ENCODE measurements at places on chromosomes 6 and 20.
A peak's percentile ranks its signal among the peaks of the same experiment; 100 is the strongest.

DNA sequence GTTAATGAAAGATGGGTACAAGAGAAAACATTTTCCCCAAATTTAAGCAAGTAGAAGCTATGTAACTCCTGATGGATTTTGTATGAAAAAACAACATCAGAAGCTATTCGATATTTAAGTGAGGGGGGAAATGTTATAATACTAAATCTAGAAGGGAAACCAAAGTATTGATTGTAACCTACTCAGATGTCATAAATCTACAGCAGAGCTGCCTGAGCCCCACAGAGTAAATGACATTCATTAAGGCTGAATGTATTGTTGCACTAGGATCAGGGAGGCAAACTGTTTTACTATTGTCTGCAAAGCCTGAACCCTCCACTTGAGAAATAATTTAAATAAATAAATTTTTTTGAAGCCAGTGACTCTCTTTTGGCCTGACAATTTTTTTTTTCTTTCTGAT, 19.3 kb downstream of the ANKRD6 start:
- no peak overlapping the region for H3K4me3 ChIP-seq
- no peaks in the 10 kb centered on the region for H3K36me3 ChIP-seq
- H3K27ac ChIP-seq: no peak overlapping the region
- no peaks in the 10 kb centered on the region for H3K4me1 ChIP-seq
- no peaks in the 10 kb centered on the region for H3K27me3 ChIP-seq

DNA sequence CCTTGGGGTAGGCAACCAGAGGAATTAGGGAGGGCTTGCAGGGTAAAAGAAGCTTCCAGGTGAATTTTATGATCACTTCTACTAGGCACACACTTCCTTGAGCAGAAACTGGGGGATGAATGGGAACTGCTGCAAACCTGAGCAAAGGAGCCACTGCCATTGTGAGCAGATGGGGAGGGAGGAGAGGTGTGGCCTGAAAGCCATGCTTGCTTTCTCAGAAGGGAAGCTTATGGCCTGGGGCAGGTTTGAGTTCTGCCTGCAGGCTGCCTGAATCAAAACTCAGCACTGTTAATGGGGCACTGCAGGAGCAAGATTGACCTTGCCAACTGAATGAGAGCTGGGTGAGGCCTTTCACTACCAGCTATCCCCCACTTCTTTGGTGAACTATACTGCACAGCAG, 328.1 kb downstream of the NKAIN2 start:
- no peaks in the 10 kb centered on the region for H3K36me3 ChIP-seq
- no peak overlapping the region for H3K27ac ChIP-seq
- DNase-seq: no peak
- no peaks in the 10 kb centered on the region for H3K4me1 ChIP-seq
- no peaks in the 10 kb centered on the region for H3K27me3 ChIP-seq
- H3K4me3 ChIP-seq: no peak overlapping the region

- no peak overlapping the region for H3K27ac ChIP-seq
- no peaks in the 10 kb centered on the region for H3K4me1 ChIP-seq
- no peaks in the 10 kb centered on the region for H3K27me3 ChIP-seq
These were observed 18.9 kb downstream of the NEDD9 start for GRCh38 chr6:11213422-11214021.

DNA sequence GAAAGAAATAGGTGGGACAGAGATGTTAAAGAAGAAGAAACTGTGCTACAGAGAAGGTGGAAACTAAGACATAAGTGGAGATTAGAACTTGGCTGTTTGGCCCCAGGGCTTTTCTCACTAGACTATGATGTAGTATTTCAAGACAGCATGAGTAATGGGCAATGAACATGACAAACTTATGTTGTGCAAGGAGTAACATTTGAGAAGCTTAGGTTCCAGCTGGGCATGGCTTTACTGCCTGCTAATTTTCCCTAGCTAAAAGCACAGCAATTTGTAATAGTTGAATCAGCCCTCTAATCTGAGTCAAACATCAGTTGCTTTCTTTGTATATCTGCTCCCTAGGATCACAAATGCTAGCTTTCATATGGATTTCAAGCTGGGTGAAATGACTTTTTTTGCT, 294.3 kb upstream of the BMP2 start:
- no peak overlapping the region for H3K4me3 ChIP-seq
- no peak overlapping the region for H3K27ac ChIP-seq
- DNase-seq: no peak
- H3K36me3 ChIP-seq: no peaks in the 10 kb centered on the region
- no peaks in the 10 kb centered on the region for H3K27me3 ChIP-seq
- no peaks in the 10 kb centered on the region for H3K4me1 ChIP-seq

- no peaks in the 10 kb centered on the region for H3K36me3 ChIP-seq
- H3K27me3 ChIP-seq: no peaks in the 10 kb centered on the region
- no peak overlapping the region for H3K27ac ChIP-seq
- H3K4me3 ChIP-seq: no peak overlapping the region
These were observed 574.3 kb downstream of the COL12A1 start for GRCh38 chr6:74631564-74631963.

- H3K36me3 ChIP-seq: no peaks in the 10 kb centered on the region
- DNase-seq: no peak
- no peak overlapping the region for H3K27ac ChIP-seq
- no peak overlapping the region for H3K4me3 ChIP-seq
- H3K4me1 ChIP-seq: no peaks in the 10 kb centered on the region
These were observed 144.8 kb upstream of the ENPP5 start for GRCh38 chr6:46315589-46315988.

DNA sequence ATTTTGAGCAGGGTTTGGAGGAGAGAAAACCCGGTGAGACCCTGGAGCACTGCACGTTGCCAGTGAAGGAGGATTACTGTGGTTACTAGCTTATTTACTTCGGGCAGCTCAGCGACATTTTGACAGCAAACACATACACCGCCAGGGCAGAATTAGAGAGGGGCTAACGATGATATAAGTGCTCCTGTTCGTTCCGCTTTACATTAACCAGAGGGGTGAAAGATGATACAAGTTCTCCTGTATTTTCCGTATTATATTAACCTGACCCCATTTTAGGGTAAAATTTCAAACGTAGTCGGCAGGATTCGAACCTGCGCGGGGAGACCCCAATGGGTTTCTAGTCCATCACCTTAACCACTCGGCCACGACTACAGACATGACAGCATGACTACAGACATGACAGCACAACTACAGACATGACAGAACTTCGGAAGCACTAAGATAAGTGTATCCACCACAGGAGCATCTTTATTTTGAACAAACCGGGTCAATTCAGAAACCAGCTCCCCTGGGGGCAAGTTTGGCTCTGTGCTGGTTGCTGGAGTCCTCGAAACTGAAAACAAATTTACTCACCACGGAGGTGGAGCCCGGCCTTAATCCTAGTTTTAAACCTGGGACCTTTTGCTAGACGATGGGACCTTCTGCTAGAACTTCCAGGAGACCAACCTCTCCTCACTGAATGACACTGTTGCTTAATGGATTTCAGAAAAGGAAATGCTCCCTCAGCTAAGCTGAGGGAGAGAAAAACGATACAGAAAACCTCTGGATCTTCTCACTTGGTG, 80.4 kb upstream of the ZNF184 start:
- peak; percentile 82 for DNase-seq
- no peaks in the 10 kb centered on the region for H3K4me1 ChIP-seq
- H3K4me3 ChIP-seq: peak overlapping the region; percentile 44
- no peaks in the 10 kb centered on the region for H3K36me3 ChIP-seq
- H3K27me3 ChIP-seq: no peaks in the 10 kb centered on the region
- 0 out of 2 replicates have a peak overlapping the region, but pooled peaks have one; percentile 26 for H3K27ac ChIP-seq

DNA sequence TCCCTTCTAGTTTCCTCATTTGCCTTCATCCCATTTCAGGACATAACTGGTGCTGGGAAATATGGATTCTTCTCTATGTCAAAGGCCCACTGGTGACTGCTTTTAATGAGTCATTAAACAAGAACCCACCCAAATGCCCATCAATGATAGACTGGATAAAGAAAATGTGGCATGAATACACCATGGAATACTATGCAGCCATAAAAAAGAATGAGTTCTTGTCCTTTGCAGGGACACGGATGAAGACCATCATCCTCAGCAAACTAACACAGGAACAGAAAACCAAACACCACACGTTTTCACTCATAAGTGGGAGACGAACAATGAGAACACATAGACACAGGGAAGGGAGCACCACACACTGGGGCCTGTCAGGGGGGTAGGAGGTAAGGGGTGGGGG, 310.7 kb downstream of the ESR1 start:
- no peak overlapping the region for H3K27ac ChIP-seq
- DNase-seq: no peak
- H3K27me3 ChIP-seq: no peaks in the 10 kb centered on the region
- H3K4me1 ChIP-seq: 0 out of 2 replicates have a peak, but pooled peaks cover 4% of the 10 kb centered on the region

GRCh38 chr6:30020626-30021025, 40.4 kb upstream of the POLR1H start:
- H3K4me3 ChIP-seq: no peak overlapping the region
- no peaks in the 10 kb centered on the region for H3K27me3 ChIP-seq
- H3K36me3 ChIP-seq: no peaks in the 10 kb centered on the region
- no peaks in the 10 kb centered on the region for H3K4me1 ChIP-seq
- DNase-seq: no peak

Measured in GM12878 (cell line).